ENCODE measurements at places on chromosomes 1 and 21.
A peak's percentile ranks its signal among the peaks of the same experiment; 100 is the strongest.

DNA sequence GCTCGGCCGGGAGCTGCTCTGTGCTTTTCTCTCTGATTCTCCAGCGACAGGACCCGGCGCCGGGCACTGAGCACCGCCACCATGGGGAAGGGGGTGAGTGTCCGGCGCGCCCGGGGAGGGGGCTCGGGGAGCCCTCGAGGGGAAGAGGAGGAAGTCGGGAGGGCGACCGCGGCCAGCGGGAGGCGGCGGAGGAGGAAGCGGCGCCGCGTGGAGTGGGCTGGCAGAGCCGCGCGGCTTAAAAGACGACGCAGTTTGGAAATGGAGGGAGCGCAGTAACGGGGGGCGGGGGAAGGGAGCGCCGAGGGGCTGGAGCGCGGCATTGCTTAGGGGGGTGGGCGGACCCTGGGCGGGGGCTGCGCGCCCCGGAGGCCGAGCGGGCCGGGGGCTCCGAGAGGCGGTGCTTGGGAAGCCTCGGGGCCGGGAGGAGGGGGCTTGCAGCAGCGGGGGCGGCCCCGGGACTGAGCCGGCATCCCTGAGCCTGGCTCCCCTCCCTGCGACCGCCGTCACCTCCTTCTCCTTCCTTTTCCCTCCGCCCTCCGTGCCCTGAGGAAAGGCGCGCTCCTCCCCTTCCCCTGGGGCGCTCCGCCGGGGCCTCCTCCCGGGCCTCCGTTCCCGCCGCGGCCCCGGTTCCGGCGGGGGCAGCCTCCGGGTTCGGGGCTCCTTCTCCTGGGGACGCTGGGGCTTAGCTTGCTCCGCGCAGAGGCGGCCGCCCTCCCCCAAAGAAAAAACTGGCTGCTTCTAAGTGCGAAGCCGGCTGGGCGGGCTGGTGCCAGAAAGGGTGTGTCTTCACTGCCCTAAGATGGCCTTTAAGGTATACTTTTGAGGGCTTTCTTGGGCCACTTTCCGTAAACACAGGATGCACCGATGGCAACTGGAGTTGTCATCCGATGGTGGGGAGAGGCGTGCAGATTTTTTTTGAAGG is 648 bp downstream of the ATP1A1 start:
- peak; percentile 77 for DNase-seq

DNA sequence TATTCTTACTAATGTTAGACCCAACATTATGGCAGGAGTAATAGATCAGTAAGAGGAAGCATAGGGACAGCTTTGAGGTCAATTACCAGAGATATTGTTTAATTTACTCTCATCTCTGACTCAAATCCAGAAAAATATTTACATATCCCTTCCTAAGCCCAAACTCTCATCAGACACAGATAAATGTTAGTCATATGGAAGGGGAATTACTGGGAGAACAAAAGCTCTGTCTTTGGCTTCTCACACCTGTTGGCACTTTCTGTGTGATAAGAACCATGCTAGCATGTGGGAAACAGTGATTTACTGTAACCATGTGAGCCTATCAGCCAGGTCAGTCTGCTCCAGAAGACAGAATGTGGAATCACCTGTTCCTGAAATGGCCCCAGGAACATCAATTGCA is 72.4 kb downstream of the DUSP10 start:
- DNase-seq, result no peak

DNA sequence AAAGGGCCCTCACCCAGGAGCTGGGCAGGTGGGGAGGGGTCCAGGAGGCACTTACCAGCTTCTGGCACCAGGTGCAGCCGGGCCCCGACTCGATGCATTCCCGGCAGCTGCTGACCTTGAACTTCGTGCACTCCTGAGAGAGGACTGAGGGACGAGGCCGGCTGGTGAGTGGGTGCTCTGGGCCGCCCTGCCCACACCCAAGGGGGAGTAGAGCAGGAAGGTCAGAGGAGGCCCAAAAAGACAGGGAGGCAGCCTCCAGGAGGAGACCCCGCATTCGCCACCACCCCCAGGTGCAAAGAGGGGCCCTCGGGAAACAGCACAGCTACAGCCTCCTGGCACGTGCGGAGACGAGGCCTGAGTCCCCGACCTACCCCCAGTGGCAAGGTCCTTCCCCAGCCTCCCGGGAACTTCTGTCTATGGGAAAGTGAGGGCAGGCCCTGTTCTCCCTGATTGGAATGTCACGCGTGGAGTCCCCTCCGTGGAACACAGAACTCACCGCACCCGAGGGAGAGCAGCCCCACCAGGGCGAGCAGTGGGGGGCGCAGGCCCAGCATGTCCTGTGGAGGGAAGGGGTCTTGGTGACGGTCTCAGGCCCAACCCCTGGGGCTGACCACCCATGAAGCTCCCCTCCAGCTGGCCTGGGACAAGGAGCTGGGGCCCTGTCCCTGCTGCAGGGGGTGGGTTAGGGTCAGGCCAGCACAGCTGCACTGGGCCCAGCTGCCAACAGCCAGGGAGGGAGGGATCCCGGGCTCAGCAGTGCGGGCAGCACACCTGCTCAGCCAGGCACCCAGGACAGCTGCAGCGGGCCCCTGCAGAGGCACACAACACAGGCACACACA is 10.3 kb downstream of the ITGB2 start:
- peak; percentile 62 for DNase-seq

DNA sequence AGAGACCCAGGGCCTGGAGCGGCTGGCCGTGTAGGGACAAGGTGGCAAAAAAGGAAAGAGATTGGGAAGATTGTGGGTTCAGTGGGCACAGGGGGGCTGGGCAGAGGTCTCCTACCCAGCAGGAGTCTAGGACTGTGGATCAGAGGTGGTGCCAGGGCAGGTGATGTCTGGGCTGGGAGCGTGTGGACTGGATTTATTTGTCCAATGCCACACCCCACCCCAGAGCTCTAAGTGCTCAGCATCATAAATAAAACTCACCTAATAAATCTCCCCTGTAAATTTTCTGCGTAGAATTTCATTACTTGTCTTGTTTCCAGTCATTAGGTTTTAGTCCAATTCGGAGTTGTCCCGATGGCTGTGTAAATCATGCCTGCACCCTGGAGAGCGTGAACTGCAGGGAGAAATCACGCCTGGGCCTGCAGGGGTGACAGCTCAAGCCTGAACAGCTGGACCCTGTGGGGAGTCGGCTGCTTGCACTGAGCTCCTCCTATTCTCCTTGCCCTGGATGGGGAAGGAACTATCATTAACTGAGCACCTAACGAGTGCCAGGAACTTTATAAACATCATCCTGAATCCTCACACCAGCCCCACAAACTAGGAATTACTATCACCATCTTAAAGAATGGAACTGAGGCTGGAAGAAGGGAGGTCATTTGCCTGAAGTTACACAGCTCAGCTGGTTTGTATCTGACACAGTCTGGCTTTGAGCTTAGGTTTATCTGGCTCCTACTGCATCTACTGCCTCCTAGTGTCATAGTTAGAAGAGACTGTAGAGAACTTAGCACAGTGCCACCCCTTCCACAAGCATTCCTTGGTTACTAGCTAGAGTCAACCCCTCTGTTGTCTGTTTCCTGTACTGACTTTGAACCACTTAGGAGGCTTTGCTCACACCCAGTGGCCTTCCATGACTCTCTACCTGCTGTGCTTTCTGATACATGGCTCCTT is 25.0 kb upstream of the POU3F1 start:
- no peak for DNase-seq

DNA sequence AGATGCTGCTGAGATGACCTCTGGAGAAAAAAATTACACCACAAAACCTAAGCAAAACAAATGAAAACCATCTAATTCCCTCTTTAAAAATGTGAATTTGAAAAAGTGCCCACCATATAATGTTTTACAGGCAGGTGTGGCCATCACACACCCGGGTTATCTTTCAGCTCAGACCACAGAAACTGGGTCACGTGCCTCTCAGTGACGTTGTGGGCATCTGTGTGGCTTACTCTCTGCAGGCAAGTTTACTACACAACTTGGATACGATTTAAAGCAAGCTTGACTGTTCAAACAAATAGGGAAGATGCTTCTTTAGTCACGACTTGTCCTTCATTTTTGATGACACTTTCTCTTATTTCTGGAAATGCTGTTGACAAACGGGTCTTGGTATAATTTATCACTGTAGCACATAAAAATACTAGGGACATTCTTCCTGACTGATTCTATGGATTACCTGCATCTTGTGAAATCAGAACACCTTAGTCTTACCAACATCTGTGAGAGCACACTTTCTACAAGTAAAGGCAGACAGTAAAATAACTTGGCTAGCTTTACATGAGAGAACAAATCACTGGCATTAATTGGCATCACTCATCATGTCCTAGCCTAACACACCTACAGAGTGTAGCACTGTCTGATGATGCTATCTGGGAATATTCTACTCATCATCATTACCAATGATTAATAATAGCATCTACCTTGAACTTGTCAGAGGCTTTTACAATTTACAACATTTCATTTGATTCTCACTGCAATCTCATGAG is 89.3 kb upstream of the EDEM3 start:
- peak; percentile 21 for DNase-seq

DNA sequence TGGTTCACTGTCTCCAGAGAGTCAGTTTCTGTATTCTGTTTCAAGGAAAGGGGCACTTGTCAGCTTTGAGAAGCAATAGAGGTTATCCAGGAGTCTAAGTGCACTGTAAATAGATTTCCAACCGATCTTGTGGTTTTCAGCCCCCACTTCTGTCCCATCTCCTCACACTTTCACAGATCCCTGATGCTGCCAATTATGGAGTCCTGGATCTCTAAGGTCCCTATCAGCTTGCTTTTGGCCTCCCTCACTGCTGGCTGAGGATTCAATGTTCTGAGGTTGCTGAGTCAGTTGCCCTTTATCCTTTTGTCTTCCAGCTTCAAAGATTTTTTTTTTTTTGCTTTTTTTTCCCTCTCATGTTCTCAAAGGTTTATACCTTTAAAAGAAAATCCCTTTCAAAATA is 98.4 kb downstream of the DIRAS3 start:
- no peak for DNase-seq
